ENCODE measurements at places on chromosomes 16 and 17. TPM values are rescaled to one million over a fixed set of nuclear protein-coding genes. Genes with fewer than 3 reads are reported as not detected.

DNA sequence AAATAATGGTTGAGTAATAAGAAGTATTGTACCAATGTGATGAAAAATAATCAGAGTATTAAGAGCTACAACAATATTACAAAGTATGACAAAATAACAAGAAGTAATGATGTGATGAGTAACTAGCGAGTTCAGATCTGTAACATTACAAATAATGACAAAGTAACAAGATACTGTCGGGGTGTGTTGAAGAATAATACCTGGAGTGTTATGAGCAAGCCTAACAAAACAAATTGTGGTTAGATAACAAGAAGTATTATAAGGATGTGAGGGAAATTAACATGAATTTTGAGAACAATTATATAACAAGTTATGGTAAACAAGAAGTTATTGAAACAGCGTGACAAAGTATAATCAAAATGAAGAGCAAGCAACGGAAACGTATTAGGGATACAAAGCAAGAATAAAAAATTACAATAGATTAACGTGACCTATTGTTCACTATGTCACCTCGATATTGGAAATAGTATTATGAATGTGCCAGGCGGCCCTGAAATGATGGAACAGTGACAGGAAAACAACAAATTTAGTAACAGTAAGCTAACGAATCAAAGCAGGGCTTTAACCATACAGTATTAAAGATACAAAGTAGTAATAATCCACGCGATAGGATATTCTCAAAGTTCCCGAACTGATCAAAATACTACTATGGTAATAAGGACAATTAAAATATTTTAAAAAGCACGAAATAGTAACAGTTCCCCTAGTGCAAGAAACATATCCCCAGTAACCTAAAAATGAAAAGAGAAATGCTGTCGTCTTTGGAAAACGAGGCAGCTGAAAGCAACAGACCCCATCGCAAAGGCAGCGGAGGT is 1.6 kb downstream of the TBX4 start:
- H3K36me3 ChIP-seq = no peaks in the 10 kb centered on the region
- H3K27ac ChIP-seq = peak overlapping the region; percentile 49
- peak overlapping the region; percentile 69 for H3K4me3 ChIP-seq

DNA sequence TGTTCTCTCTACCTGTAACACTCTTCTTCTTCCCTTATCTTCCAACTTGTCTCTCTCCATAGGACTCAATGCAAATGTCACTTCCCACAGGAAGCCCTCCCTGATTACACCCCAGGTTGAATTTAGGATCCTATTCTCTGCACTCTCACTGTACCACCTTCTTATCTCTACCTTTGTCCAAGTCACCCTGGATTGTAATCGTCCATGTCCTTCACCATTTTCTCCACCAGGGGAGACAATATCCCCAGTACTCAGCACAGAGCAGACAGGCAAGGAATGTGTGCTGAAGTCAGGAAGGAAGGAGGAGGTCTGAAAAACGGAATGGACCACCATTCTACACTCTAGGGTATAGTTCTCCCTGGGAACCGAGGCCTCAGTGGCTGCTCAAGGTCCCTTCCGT is 14.2 kb downstream of the C16orf82 start:
- no peak overlapping the region for H3K4me3 ChIP-seq
- DNase-seq = no peak
- no peaks in the 10 kb centered on the region for H3K36me3 ChIP-seq
- H3K4me1 ChIP-seq = no peaks in the 10 kb centered on the region
- H3K27ac ChIP-seq = no peak overlapping the region

DNA sequence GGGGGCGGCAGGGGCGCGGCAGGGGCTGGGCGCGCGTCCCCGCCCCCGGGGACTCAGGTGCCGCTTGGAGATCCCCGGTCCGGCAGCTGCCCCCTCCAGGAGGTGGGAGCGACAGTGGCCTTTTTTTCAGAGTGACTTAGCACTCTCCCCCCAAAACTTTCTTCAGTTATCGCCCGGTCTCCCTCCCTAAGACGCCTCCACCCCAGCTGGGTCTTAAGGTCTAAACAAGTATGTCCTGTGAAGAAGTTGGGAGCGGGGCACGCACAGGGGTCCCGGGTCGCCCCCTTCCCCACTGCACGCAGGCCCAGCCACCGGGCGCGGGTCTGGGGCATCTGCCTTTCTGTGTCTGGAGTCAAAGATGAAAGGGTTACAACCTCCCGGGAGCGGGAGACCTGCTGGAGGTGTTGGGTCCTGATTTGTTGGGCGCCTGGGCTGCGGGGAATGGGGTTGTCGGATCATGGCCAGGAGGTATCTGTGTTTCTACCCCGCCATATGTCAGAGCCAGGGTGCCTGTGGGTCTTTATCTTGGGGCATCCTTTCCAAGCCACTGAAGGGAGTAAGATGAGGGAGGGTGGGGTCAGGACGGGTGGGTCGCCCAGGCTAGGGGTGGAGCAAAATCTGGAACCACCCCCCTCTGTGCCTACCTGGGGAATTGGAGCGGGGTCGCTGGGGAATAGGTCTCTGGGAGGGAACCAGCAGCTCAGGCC is 757 bp downstream of the FMNL1 start:
- peak; percentile 60 for DNase-seq
- H3K4me3 ChIP-seq = peak overlapping the region; percentile 84
- no peaks in the 10 kb centered on the region for H3K27me3 ChIP-seq
- peak overlapping the region; percentile 91 for H3K27ac ChIP-seq
- peaks cover 18% of the 10 kb centered on the region for H3K36me3 ChIP-seq
- H3K4me1 ChIP-seq = peaks cover 52% of the 10 kb centered on the region

GRCh38 chr17:35947156-35947585 is 3.7 kb upstream of the LYZL6 start:
- H3K4me1 ChIP-seq = no peaks in the 10 kb centered on the region
- H3K27me3 ChIP-seq = no peaks in the 10 kb centered on the region
- no peak overlapping the region for H3K4me3 ChIP-seq
- DNase-seq = peak; percentile 55
- H3K27ac ChIP-seq = no peak overlapping the region

GRCh38 chr17:74736513-74737298 is at the start of gene RAB37:
TSS of gene RAB37 (plus strand) at chr17:74737256. CDS start at chr17:74737273, 17 bp downstream.
- H3K27me3 ChIP-seq = no peaks in the 10 kb centered on the region
- peak within 1 kb of the TSS; percentile 85 for H3K4me3 ChIP-seq
- DNase-seq = peak; percentile 64
- no peaks in the 10 kb centered on the region for H3K36me3 ChIP-seq
- H3K4me1 ChIP-seq = peaks cover 41% of the 10 kb centered on the region
- H3K27ac ChIP-seq = peak within 1 kb of the TSS; percentile 24

- H3K4me3 ChIP-seq = no peak overlapping the region
- H3K27ac ChIP-seq = no peak overlapping the region
- H3K27me3 ChIP-seq = peaks cover 18% of the 10 kb centered on the region
- no peaks in the 10 kb centered on the region for H3K4me1 ChIP-seq
- H3K36me3 ChIP-seq = no peaks in the 10 kb centered on the region
Observed at GRCh38 chr16:54178478-54178976, 108.1 kb downstream of the IRX3 start.

- no peaks in the 10 kb centered on the region for H3K27me3 ChIP-seq
- H3K36me3 ChIP-seq = peaks cover 2% of the 10 kb centered on the region
- H3K27ac ChIP-seq = peak overlapping the region; percentile 99
- DNase-seq = peak; percentile 27
Observed at GRCh38 chr16:75012380-75013081, 13.7 kb downstream of the ZNRF1 start.

DNA sequence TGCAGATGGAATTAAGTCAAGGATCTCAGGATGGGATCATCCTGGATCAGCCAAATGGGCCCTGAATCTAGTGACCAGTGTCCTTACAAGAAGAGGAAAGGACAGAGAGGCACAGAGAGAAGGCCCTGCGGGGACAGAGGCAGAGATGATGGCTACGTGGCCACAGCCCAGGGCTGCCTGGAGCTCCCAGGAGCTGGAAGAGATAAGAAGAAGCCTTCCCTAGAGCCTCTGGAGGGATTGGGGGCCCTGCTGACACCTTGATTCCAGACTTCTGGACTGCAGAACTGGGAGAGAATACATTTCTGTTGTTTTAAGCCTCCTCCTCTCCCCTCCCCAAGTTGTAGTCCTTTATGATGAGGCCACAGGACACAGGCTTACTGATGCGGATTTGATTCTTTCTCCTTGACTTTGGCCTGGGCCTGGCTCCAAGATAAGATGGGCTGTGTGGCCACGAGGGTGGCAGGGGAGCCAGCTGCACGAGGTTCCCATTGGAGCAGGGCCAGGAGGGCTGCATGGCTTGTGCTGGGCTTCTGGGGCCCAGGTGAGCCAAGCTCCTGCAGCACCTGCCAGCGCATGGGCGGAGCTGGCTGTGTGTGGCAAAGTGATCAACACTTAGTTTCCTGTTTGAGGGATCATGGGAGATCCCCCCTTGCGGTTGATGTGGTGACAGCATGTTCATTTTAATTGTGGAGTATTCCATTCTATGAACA is 146.1 kb downstream of the IRF8 start:
- no peaks in the 10 kb centered on the region for H3K36me3 ChIP-seq
- peak; percentile 38 for DNase-seq
- no peak overlapping the region for H3K4me3 ChIP-seq
- peaks cover 17% of the 10 kb centered on the region for H3K4me1 ChIP-seq

DNA sequence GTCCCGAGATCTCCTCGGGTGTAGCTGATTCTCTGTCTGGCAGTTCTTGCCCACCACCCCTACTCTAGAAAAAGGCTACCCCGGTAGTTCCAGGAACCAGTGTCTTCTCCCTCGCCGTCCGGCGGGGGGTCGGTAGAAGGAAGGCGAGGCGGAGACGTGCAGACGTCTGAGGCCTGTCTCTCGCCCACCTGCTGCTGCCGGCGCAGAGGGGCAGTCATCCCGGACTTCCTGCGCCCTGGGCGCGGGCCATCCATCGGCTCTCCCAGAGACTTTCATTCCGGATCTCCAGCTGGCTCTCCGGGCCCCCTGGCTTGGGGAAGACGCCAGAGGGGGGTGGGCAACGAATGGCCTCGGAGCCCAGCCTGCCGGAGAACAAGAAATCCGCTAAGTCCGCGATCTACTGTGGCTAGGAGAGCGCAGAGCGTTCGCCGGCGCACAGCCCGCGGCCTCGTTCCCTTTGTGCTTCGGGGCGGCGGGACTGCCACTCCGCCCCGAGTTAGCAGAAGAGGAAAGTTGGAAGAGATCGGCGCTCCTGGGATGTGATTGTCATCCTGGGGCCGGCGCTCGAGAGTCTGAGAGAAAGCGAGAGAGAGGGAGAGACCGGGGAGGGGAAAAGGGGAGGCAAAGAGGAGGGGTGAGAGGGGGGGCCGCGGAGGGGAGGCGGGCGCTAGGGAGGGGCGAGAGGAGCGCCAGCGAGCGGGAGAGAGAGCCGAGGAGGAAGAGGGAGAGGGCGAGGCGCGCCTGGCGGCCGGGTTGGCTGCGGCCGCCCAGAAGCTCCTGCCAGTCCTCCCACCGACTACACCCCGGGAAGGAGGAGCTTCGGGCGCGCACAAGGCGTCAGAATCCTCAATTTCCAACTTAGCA is at the start of gene IRX5:
Gene IRX5, plus strand, starts transcription at position 861 of the 864 bp plus-strand sequence. CDS start 334 bp downstream, outside the sequence.
- H3K27ac ChIP-seq = peak within 1 kb of the TSS; percentile 60
- peak within 1 kb of the TSS; percentile 90 for H3K4me3 ChIP-seq
- H3K4me1 ChIP-seq = peaks cover 45% of the 10 kb centered on the region

Gene PLA2G10
- total RNA-seq = not detected

DNA sequence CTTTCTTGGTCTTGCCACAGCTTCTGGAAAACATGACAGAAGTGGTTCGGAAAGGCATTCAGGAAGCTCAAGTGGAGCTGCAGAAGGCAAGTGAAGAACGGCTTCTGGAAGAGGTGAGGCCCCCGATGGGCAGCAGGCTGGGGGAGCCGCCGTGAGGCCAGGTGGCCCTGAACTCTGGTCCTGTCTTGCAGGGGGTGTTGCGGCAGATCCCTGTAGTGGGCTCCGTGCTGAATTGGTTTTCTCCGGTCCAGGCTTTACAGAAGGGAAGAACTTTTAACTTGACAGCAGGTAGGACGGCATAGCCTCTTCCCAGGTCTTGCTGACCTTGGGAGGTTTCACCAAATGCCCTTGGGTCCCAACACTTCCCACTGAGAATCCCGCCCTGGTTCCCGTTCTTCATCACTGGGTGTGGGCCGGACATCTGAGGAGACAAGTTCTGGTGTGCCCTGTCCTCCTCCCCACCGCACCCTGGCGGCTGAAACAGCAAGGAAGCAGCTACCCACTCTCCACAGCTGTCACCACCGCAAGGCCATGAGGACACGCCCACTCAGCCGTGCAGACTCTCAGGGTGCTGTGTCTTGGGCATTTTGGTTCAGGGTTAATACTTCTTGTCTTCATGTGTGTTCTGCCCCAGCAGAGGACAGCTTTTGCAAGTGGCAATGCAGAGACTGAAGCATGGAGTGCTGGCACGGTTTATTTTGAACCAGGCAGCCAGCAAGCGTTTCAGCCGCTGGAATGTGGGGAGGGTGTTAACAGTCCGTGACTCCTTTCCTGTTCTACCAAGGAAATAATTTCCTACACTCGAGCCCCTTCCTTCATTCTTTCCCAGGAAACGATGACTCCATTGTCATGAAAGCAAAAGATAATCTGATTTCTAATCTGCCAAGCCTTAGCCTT is 21.4 kb downstream of the NTAN1 start:
- no peak for DNase-seq
- H3K4me3 ChIP-seq = no peak overlapping the region
- no peaks in the 10 kb centered on the region for H3K4me1 ChIP-seq
- H3K27ac ChIP-seq = no peak overlapping the region
- no peaks in the 10 kb centered on the region for H3K27me3 ChIP-seq

Gene CA7
- total RNA-seq = not detected

DNA sequence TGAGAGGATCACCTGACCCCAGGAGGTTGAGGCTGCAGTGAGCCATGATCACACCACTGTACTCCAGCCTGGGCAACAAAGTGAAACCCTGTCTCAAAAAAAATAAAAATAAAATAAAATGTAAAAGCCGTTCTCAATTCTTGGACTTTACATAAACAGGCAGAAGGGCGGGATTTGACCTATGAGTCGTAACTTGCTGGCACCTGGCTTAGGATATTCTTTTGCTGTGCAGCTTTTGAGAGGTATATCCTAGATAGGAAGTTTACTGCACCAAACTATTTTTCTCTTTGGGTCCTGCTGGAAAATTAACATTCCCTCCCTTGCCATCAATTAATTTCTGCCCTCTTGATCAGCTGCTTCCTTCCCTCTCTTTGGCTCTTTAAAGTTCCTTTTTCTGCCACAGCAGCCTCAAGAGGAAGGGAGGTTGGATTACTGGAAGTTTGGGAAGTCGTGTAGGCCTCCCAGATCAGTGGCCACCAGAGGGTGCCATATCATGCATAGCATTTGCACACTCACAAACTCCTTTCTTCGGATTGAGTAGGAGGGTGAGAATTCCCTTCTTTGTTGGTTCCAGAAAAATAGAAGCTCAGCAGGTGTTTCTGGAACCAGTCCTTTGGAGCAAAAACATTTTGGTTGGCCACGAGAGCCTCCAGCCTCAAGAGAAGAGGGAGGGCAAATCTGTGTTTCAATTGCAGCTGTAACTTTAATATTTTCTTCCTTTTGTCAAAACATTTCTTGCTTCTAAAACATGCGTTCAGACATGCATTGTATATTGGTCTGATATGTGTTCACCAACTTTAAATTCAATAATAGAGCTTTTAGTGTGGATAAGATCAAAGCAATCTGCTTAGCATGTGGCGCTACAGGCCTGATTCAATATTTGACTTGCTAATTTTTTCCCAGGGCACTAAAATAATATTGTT is 147.3 kb downstream of the CCDC182 start:
- peaks cover 2% of the 10 kb centered on the region for H3K36me3 ChIP-seq
- H3K27me3 ChIP-seq = no peaks in the 10 kb centered on the region
- H3K4me3 ChIP-seq = no peak overlapping the region
- H3K27ac ChIP-seq = peak overlapping the region; percentile 85
- H3K4me1 ChIP-seq = peaks cover 57% of the 10 kb centered on the region
- DNase-seq = no peak
